Adipocyte (in vitro differentiated cells): ENCODE measurements at places on chromosomes 2 and 18.
A peak's percentile ranks its signal among the peaks of the same experiment; 100 is the strongest.

GRCh38 chr2:109432421-109432820 lies 181.3 kb downstream of the SEPTIN10 start:
- DNase-seq = no peak

DNA sequence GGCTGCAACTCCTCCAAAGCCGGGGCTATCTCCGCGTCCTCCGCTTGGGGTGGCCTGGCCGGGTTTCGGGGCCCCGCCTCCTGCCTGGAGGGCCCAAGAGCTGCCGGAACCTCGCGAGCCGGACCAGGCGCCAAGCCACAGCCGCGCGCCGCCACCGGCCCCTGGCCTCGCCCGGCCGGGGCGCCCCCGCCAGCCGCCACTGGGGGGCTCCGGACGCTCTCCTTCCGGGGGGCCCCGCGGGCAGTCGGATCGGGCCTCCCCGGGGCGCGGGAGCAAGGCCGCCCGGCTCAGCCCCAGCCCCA lies 17.4 kb upstream of the HAAO start:
- peak; percentile 94 for DNase-seq

GRCh38 chr2:83378921-83379320 lies 1080.2 kb downstream of the SUCLG1 start:
- peak; percentile 62 for DNase-seq

- DNase-seq = no peak
Measured at GRCh38 chr2:205760157-205760556, 77.9 kb downstream of the NRP2 start.

GRCh38 chr18:62524440-62525200 lies 1.8 kb downstream of the ZCCHC2 start:
- DNase-seq = peak; percentile 79

DNA sequence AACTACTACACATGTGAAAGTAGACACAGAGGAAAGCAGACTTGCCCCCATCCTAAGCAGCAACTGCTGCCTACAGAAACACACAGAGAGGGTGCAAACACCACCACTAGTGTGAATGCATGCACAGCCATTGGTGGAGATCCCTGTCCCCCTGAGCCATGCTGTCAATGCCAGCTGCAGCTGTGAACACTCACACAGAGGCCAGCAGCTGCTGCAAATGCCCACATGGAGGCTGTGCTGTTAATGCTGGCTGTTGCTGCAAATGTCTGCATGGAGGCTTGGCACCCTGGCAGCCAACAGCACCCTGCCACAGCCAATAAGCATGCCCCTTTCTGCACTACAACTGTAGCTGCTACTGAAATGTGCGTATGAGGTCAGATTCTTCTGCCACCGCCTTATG lies 355.0 kb downstream of the LNPK start:
- no peak for DNase-seq

GRCh38 chr18:6013171-6013810 lies 118.0 kb upstream of the TMEM200C start:
- DNase-seq = no peak

DNA sequence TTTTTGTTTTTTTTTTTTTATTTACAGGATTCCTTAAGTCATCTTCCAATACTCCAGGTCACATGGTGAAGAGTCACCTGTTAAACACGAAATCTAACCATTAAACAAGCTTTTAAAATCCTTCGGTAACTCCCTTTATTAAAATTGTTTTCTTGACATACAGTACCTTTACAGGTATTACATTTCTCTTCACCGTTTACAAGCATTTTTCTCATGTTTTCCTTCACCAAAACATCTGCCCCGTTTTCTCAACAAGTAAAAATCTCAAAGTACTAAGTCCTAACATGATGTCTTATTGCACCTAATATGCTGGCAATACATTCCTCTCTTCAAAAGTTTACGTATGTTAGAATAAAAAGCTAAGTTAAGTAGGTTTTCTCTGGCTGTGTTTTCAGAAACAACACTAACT lies 1.1 kb downstream of the PUM2 start:
- peak; percentile 35 for DNase-seq

DNA sequence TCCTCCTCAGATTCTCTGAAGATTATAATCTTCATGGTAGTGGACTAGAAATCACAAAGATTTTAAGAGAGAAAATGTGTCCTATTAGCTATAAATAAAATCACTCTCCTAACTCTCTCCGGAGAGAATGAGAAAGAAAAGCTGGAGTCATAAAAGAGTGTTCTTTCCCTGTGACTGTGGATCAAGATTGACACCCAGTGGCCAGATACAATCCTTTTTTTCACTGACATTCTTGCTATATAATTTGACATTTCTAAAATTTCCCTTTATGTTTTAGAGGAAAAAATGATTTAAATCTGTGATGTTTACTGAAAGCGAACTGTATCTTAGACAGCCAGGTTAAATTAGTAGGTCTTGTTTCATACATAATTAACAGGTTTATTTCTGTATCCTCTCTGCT lies 35.4 kb upstream of the LRP2 start:
- DNase-seq = peak; percentile 34

GRCh38 chr2:26542194-26542455 lies 64.2 kb upstream of the OTOF start:
- no peak for DNase-seq
